ENCODE measurements at places on chromosomes 12 and 14.

DNA sequence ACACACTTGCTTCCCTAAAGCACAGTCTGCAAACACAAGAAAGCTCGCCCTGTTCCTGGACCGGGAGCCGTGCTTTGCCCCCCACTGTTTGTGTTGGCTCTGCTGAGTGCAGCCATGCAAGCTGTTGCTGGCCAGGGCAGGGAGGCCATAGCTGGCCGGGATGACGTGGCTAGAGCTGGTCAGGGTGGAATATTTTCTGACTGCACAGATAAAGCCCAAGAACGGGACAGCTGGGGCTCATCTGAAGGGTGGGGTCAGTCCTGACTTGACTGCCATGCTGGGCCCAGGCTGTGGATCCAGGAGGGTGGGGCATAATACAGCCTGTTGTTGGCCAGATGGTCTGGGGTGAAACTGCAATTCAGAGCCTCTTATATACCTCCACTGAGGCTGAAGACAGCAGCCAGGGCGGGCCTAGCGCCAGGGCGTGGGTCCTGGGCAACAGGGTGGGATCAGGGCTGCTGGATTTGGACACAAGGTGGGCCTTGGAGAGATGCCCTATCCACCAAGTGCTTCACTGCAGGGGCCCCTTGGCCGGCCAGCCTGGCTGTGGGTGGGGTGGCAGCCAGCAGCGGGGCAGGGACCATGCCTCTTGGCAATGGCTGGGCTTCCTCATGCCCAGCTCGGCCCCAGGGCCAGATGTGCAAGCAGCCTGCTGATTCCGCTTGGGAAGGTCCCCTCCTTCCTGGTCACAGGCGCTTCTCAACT lies 14.8 kb downstream of the KMT5A start:
- H3K36me3 ChIP-seq: no peaks in the 10 kb centered on the region
- no peak for DNase-seq
- H3K4me1 ChIP-seq: no peaks in the 10 kb centered on the region

DNA sequence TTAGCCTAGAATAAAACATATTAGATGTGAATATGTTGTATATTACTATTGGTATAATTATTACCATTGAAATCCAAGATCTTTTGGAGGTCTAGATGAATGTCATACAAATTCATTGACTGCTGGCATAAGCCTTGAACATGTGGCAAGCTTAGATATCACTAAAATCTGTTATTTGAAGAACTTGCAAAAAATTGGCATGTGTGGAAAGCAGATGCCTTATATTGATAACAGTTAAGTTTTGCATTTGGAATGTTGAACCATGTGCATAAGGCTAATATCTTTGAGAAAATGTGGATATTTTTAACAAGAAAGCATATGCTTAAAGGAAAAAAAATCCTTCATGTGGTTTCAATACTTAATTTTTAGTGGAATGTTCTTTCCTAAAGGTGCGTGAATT lies 203.6 kb upstream of the PRICKLE1 start:
- no peaks in the 10 kb centered on the region for H3K36me3 ChIP-seq
- DNase-seq: no peak
- H3K4me1 ChIP-seq: no peaks in the 10 kb centered on the region
- H3K27ac ChIP-seq: no peak overlapping the region

GRCh38 chr14:50871228-50871627 lies 625 bp upstream of the ABHD12B start:
- peaks cover 15% of the 10 kb centered on the region for H3K4me1 ChIP-seq
- H3K27me3 ChIP-seq: no peaks in the 10 kb centered on the region
- no peak for DNase-seq
- no peak overlapping the region for H3K27ac ChIP-seq
- no peak overlapping the region for H3K4me3 ChIP-seq
- H3K36me3 ChIP-seq: no peaks in the 10 kb centered on the region

GRCh38 chr12:31118347-31119191 lies 44.9 kb downstream of the DDX11 start:
- DNase-seq: no peak
- H3K27me3 ChIP-seq: no peaks in the 10 kb centered on the region
- H3K27ac ChIP-seq: no peak overlapping the region
- no peaks in the 10 kb centered on the region for H3K4me1 ChIP-seq
